ENCODE measurements at places on chromosomes 11 and 22. TPM values are rescaled to one million over a fixed set of nuclear protein-coding genes. Genes with fewer than 3 reads are reported as not detected.

POLD3 gene
- 12.3 TPM for total RNA-seq

- peak; percentile 79 for DNase-seq
Observed at GRCh38 chr11:62337303-62338181, at the start of gene ASRGL1. Gene ASRGL1, plus strand, starts transcription at chr11:62337448. Its CDS starts 530 bp downstream, at chr11:62337978.

OPCML gene
- total RNA-seq: 0.09 TPM

- DNase-seq: no peak
Observed at GRCh38 chr11:64776425-64776824, 1.9 kb downstream of the SF1 start.

DNA sequence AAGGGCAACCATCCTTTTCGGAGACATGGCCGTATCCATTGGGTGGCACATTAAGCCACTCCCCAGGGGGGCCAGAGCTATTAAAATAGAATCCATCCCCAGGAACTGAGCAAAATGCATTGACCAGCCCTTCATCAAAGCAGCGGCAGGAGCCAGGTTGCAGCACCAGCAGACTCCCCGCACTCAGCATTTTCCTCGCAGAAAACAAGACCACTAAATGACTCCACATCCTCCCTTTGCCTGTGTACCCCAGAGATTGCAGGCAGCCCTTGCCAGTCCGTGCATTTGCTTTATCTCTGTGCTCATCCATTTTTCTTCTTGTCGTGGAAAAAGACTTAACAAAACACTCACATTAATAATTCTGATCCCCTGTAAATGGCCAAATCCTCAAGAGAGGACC, 144.4 kb upstream of the LARGE1 start:
- no peak for DNase-seq

RAB38 gene
- total RNA-seq: 9.9 TPM

All from thymus (tissue), 14 donors.